T-cell (primary cell): ENCODE measurements at places on chromosomes 11 and 22. TPM values are rescaled to one million over a fixed set of nuclear protein-coding genes. Genes with fewer than 3 reads are reported as not detected.

Gene CCDC87
- total RNA-seq, result 0.10 TPM

Gene OR9Q2
- total RNA-seq, result not detected

GRCh38 chr11:134202661-134203060 lies 21.1 kb downstream of the NCAPD3 start:
- no peak for DNase-seq
- H3K27ac ChIP-seq, result no peak overlapping the region
- no peaks in the 10 kb centered on the region for H3K27me3 ChIP-seq
- H3K4me1 ChIP-seq, result no peaks in the 10 kb centered on the region

DNA sequence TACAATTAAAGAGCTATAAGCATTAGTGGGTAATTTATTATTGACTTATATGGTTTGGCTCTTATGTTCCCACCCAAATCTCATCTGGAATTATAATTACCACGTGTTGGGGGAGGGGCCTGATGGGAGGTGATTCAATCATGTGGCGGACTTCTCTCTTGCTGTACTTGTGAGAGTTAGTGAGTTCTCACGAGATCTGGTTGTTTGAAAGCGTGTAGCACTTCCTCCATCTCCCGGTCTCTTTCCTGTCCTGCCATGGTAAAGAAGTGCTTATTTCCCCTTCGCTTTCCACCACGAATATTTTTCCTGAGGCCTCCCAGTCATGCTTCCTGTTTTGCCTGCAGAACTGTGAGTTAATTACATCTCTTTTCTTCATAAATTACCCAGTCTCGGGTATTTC lies 28.1 kb upstream of the CHORDC1 start:
- H3K4me1 ChIP-seq, result no peaks in the 10 kb centered on the region
- H3K4me3 ChIP-seq, result no peak overlapping the region
- H3K27me3 ChIP-seq, result no peaks in the 10 kb centered on the region
- no peak overlapping the region for H3K27ac ChIP-seq
- no peaks in the 10 kb centered on the region for H3K36me3 ChIP-seq

DNA sequence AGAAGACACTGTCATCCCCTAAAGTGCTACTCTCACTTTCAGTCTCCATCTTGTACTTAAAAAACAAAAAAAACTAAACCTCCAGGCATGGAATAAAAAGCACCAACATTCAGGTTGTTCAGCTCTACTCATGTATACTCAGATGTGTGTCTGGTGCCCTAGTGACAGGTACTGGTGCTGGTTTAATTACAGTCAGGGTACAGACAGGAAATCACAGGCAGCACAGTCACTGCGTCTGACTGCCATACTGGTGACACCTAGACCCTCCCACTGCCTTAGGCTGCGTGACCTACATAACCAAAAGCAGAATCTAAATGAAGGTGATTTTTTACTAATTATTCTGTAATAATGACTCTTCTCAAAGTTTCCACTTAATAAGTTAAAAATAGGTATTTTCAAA lies at the start of gene ARHGAP32:
ARHGAP32 (minus strand) TSS at position 176 of the 400 bp plus-strand sequence; CDS start at position 49, 127 bp downstream.
- no peaks in the 10 kb centered on the region for H3K27me3 ChIP-seq
- no peaks in the 10 kb centered on the region for H3K36me3 ChIP-seq
- H3K4me1 ChIP-seq, result no peaks in the 10 kb centered on the region

Gene GAL3ST1
- total RNA-seq, result not detected

Gene DAGLA
- 0.19 TPM for total RNA-seq

DNA sequence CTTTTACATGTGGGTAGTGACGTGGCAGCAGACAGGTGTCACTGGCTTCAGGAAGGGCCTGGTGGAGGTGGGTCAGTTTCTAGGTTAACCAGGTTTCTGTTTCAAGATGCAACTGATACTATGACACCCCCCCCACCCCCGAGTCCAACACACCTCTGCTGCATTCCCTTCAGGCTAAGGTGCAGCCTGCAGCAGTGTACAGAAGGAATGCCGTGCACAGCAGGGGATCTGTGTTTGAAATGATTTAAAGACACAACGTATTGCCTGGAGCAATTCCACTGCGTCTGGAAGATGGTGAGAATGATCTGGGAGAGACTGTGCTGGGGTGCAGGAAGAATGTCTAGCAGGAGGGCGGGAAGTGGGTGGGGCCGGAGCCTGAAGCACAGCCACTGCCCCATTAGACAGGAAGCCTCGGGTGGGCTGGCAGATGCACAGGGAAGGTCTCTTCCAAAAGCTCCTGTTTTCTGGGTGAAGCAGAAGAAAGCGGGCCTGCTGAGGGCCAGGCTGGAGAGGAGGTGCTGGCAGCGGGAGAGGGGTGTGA lies 11.9 kb upstream of the TESMIN start:
- peaks cover 39% of the 10 kb centered on the region for H3K36me3 ChIP-seq
- H3K4me3 ChIP-seq, result no peak overlapping the region
- no peak overlapping the region for H3K27ac ChIP-seq
- H3K4me1 ChIP-seq, result no peaks in the 10 kb centered on the region
- no peaks in the 10 kb centered on the region for H3K27me3 ChIP-seq

DNA sequence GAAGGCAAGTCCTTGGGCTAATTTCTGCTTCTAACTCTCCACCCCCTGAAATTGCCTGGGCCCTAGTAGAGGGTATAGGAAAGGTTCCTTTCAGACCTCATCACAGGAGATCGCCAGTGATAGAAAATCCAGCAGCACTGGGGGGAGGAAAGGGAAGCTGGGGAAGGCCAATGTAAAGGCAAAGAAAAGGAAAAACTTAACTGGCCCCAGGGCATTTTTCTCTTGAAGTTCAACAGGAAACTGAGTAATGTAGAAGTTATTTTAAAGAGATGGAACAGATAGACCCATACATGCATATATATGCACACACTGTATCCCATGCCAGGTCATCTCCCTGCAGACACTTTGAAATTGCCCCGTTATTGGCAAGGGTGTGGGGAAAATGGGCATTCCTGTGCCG lies 134.0 kb downstream of the TRIM44 start:
- H3K27ac ChIP-seq, result no peak overlapping the region
- no peaks in the 10 kb centered on the region for H3K27me3 ChIP-seq
- H3K4me3 ChIP-seq, result no peak overlapping the region
- H3K36me3 ChIP-seq, result peaks cover 2% of the 10 kb centered on the region
- DNase-seq, result no peak

Gene TST
- 0.66 TPM for total RNA-seq

- no peaks in the 10 kb centered on the region for H3K27me3 ChIP-seq
- H3K27ac ChIP-seq, result no peak overlapping the region
- no peaks in the 10 kb centered on the region for H3K4me1 ChIP-seq
- H3K36me3 ChIP-seq, result peaks cover 49% of the 10 kb centered on the region
- no peak overlapping the region for H3K4me3 ChIP-seq
These were observed 13.2 kb downstream of the TKFC start for GRCh38 chr11:61345954-61346843.

Gene DUSP8
- 8.7 TPM for total RNA-seq

GRCh38 chr11:72969894-72970335 lies 155.7 kb downstream of the ATG16L2 start:
- H3K27ac ChIP-seq, result peak overlapping the region; percentile 62
- H3K27me3 ChIP-seq, result no peaks in the 10 kb centered on the region
- H3K4me3 ChIP-seq, result no peak overlapping the region
- DNase-seq, result no peak

GRCh38 chr11:77619576-77620198 lies 17.9 kb downstream of the CLNS1A start:
- H3K4me1 ChIP-seq, result no peaks in the 10 kb centered on the region
- no peak overlapping the region for H3K4me3 ChIP-seq
- H3K27me3 ChIP-seq, result no peaks in the 10 kb centered on the region
- H3K36me3 ChIP-seq, result peaks cover 58% of the 10 kb centered on the region
- no peak overlapping the region for H3K27ac ChIP-seq

- H3K27ac ChIP-seq, result no peak overlapping the region
- H3K36me3 ChIP-seq, result no peaks in the 10 kb centered on the region
- no peak for DNase-seq
- H3K4me1 ChIP-seq, result no peaks in the 10 kb centered on the region
These were observed 131.9 kb upstream of the MTNR1B start for GRCh38 chr11:92837595-92837994.

DNA sequence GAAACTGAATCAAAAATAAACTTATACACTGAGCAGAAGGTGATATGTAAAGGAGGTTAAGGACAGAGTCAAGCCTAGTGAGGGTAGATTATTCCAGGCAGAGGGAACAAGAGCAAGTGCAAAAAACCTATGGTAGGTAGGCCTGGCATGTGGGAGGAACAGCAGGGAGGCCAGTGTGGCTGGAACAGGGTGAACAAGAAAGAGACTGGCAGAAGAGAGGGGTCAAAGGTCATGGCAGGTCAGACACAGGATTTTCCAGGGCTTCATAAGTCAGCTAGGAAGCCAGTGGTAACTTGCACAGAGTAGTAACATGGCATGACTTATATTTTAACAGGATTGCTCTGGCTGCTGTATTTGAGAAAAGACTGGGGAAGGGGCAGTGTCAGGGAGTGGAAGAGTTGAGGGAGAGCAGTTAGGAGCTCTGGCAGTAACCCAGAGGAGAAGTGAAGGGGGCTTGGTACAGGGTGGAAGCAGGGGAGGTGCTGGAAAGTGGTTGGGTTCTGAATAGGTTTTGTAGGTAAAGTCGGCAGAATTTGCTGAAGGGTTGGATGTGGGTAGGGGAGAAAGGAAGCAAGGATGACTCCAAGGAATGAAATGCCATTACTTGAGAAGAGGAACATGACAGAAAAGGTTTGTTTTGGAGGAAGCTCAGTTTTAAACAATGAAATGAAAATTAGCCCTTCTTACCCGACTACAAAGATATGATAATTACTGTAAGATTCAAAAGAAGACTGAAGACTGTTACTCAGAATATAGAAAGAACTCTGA lies 86.2 kb downstream of the ZNRF3 start:
- no peaks in the 10 kb centered on the region for H3K36me3 ChIP-seq
- peaks cover 9% of the 10 kb centered on the region for H3K27me3 ChIP-seq
- no peak overlapping the region for H3K27ac ChIP-seq
- DNase-seq, result no peak
- H3K4me1 ChIP-seq, result no peaks in the 10 kb centered on the region

DNA sequence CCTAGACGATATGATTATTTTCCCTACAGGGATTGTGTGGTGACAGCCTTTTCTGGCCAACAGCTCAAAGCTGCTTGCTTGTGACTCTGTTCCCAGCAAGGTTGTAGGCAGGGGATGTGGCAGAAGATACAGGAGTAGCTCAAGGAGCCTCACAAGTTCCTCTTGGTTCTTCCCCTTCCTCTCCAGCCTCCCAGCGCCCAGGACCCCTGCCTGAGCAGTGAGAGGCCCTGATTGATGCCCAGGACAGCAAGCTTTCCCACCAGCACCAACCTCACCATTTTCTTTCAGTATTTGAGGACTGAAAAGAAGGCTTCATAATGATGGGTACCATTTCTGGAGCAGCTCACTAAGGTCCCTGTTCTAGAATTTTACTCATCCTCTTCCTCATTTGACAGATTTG lies 248.0 kb downstream of the TENM4 start:
- no peak for DNase-seq
- H3K4me1 ChIP-seq, result no peaks in the 10 kb centered on the region
- H3K36me3 ChIP-seq, result no peaks in the 10 kb centered on the region
- H3K27me3 ChIP-seq, result no peaks in the 10 kb centered on the region
- no peak overlapping the region for H3K4me3 ChIP-seq
- no peak overlapping the region for H3K27ac ChIP-seq

DNA sequence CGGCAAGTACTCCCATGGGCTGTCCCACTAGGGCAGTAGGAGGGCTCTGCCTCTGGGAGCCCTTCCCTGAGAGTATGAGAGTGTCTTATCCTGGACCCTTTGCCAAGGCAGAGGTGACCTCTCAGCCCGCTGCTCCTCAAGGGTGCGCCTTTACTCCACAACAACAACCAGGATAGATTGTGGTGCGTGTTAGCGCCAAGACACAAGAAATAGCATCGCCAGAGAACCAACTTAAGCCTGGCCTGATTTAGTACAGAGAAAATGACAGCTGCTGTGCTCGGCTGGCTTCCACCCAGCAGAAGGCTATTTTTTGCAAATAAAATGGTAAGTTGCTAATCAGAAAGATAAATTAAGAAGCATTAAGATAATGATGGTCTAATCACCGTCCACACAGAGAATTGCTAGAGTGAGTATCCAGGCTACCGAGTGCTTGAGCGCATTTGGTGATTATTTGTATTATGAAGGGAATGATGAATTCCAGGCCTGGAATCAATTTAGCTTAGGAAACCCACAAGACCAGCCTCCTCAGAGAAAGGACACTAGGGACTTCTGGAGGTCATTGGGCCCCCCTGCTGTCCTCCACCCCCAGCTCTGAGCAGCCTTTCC lies 119.8 kb downstream of the PKNOX2 start:
- no peak overlapping the region for H3K4me3 ChIP-seq
- H3K27me3 ChIP-seq, result peaks cover 22% of the 10 kb centered on the region
- DNase-seq, result no peak

- no peak overlapping the region for H3K27ac ChIP-seq
- H3K4me3 ChIP-seq, result no peak overlapping the region
- H3K27me3 ChIP-seq, result no peaks in the 10 kb centered on the region
- H3K4me1 ChIP-seq, result peaks cover 5% of the 10 kb centered on the region
These were observed 1.7 kb upstream of the LDHA start for GRCh38 chr11:18392434-18393321.

- H3K27ac ChIP-seq, result no peak overlapping the region
- H3K27me3 ChIP-seq, result no peaks in the 10 kb centered on the region
- H3K4me3 ChIP-seq, result no peak overlapping the region
- H3K36me3 ChIP-seq, result no peaks in the 10 kb centered on the region
- H3K4me1 ChIP-seq, result no peaks in the 10 kb centered on the region
- no peak for DNase-seq
These were observed 18.1 kb downstream of the JHY start for GRCh38 chr11:122900587-122901202.

Gene HIC2
- total RNA-seq, result 10.3 TPM

DNA sequence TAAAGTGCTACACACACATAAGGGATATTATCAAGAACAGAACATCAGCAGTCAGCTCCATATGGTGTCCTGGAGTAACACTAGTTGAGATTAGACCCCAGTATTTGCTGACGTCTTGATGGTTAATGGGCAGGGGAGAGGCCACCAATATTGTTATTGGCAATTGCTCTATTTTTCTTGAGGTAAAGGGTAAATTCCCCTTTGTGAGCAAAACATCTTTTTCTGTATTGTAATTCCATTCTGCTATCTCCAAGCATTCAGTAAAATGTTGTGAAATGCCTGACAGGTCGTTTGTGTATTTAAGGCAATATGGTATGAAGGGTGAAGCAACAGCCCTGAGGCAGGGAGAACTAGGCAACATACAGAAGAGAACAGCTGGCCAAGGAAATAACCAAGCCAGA lies 21.9 kb downstream of the PC start:
- DNase-seq, result no peak
- no peak overlapping the region for H3K4me3 ChIP-seq
- no peaks in the 10 kb centered on the region for H3K36me3 ChIP-seq
- H3K27ac ChIP-seq, result no peak overlapping the region
- no peaks in the 10 kb centered on the region for H3K4me1 ChIP-seq
- H3K27me3 ChIP-seq, result no peaks in the 10 kb centered on the region

GRCh38 chr11:123235656-123236261 lies 40.7 kb upstream of the CLMP start:
- no peaks in the 10 kb centered on the region for H3K36me3 ChIP-seq
- no peak overlapping the region for H3K27ac ChIP-seq
- H3K4me1 ChIP-seq, result peaks cover 7% of the 10 kb centered on the region
- no peak for DNase-seq
- H3K27me3 ChIP-seq, result no peaks in the 10 kb centered on the region

Gene CHRDL2
- total RNA-seq, result not detected

GRCh38 chr11:101931692-101932091 lies 15.4 kb upstream of the ANGPTL5 start:
- no peaks in the 10 kb centered on the region for H3K27me3 ChIP-seq
- H3K36me3 ChIP-seq, result no peaks in the 10 kb centered on the region
- no peak for DNase-seq
- H3K27ac ChIP-seq, result no peak overlapping the region
- no peaks in the 10 kb centered on the region for H3K4me1 ChIP-seq
